Stimulated activated CD4-positive, alpha-beta T cell treated with anti-CD3 and anti-CD28 coated beads, Interleukin-15, amount 100 ng/mL, for 48 hours (primary cell): ENCODE measurements at places on chromosomes 7 and 10.

- no peak for DNase-seq
These were observed 118.8 kb downstream of the JAZF1 start for GRCh38 chr7:28061824-28062196.

- no peak for DNase-seq
These were observed 122.6 kb downstream of the VPS50 start for GRCh38 chr7:93354815-93355214.

GRCh38 chr10:11192304-11193000 lies 174.8 kb downstream of the CELF2 start:
- DNase-seq = no peak

GRCh38 chr7:154738216-154738615 lies 264.7 kb downstream of the PAXIP1 start:
- DNase-seq = no peak

DNA sequence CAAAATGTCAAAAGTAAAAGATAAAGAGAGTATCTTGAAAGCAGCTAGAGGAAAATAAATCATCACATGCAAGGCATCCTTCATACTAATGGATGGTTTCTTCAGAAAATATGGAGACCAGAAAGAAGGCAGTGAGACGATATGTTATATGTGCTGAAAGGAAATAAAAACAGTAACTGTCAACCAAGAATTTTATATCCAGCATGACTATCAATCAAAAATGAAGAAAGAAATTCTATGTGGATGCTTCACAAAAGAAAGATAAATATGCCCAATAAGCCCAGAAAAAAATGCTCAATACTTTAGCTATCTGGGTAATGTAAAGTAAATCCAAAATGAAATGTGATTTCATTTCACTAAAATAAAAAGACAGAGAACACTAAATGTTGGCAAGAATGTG lies 142.1 kb downstream of the DGKI start:
- no peak for DNase-seq

DNA sequence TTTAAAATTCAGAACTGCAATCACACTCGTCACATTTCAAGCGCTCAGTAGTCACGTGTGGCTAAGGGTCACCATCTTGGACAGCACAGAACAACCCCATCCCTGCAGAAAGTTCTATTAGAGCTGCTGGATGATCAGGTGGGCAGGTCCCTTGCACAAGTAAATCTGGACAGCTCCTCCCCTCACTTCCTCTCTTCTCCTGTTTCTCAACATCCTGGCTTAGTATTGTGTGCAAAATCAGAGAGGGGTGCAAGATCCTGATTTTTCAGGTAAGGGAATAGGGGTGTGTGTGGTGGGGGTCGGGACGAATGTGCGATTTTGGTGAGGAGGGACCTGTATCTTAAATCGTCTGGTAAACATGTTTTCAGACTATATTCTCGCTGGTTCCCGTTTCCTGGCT lies at the start of gene GIMAP4:
Gene GIMAP4, plus strand, starts transcription at position 222 of the 400 bp plus-strand sequence. CDS start 2,512 bp downstream, outside the sequence.
- DNase-seq = no peak
